ENCODE measurements at places on chromosomes 7 and 10. TPM values are rescaled to one million over a fixed set of nuclear protein-coding genes. Genes with fewer than 3 reads are reported as not detected.

- H3K27me3 ChIP-seq = no peaks in the 10 kb centered on the region
- peaks cover 5% of the 10 kb centered on the region for H3K4me1 ChIP-seq
- H3K4me3 ChIP-seq = no peak overlapping the region
These were observed 876.2 kb downstream of the GRID1 start for GRCh38 chr10:85490431-85490830.

CNTNAP2 gene
- not detected for total RNA-seq

- no peaks in the 10 kb centered on the region for H3K4me1 ChIP-seq
- no peak overlapping the region for H3K27ac ChIP-seq
- no peak for DNase-seq
- H3K36me3 ChIP-seq = no peaks in the 10 kb centered on the region
- no peak overlapping the region for H3K4me3 ChIP-seq
These were observed 14.2 kb downstream of the NRP1 start for GRCh38 chr10:33320288-33320687.

DNA sequence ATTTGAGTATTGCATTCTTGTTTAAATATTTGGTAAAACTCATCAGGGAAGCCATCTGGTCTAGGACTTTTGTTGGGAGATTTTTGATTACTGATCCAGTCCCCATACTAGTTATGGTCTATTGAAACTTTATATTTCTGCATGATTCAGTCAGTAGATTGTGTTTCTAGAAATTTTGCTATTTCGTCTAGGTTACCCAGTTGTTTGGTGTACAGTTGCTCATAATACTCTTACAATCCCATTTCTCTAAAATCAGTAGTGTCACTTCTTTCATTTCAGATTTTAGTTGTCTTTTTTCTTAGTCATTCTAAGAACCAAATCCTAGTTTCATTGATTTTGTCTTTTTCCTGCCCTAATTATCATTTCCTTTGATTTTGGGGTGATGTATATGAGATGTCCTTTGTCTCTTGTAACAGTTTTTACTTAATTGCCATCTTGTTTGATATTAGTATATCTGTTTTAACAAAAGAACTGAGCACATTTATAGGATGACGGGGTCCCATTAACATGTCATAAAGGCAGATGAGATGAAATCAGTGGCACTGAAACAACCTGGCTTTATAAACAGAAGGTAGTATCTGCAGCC lies 7.9 kb downstream of the MALSU1 start:
- peaks cover 70% of the 10 kb centered on the region for H3K36me3 ChIP-seq
- no peak overlapping the region for H3K27ac ChIP-seq
- H3K4me3 ChIP-seq = no peak overlapping the region

PVRIG gene
- 71.8 TPM for total RNA-seq

- H3K36me3 ChIP-seq = no peaks in the 10 kb centered on the region
- H3K4me3 ChIP-seq = peak overlapping the region; percentile 67
- H3K4me1 ChIP-seq = peaks cover 13% of the 10 kb centered on the region
- no peak for DNase-seq
- peak overlapping the region; percentile 58 for H3K27ac ChIP-seq
- peaks cover 5% of the 10 kb centered on the region for H3K27me3 ChIP-seq
These were observed 6.0 kb upstream of the PON1 start for GRCh38 chr7:95330204-95330960.

PILRA gene
- 1.5 TPM for total RNA-seq

GRCh38 chr10:77230194-77230593 lies 407.4 kb downstream of the KCNMA1 start:
- H3K4me3 ChIP-seq = no peak overlapping the region
- H3K27me3 ChIP-seq = no peaks in the 10 kb centered on the region
- no peaks in the 10 kb centered on the region for H3K4me1 ChIP-seq
- no peak overlapping the region for H3K27ac ChIP-seq
- H3K36me3 ChIP-seq = no peaks in the 10 kb centered on the region

GRCh38 chr10:119517235-119518141 lies 25.0 kb downstream of the RGS10 start:
- DNase-seq = peak; percentile 75
- peak overlapping the region; percentile 94 for H3K27ac ChIP-seq
- H3K27me3 ChIP-seq = no peaks in the 10 kb centered on the region
- peak overlapping the region; percentile 60 for H3K4me3 ChIP-seq
- H3K36me3 ChIP-seq = peaks cover 55% of the 10 kb centered on the region

GRCh38 chr10:77289027-77289501 lies 348.5 kb downstream of the KCNMA1 start:
- H3K27ac ChIP-seq = no peak overlapping the region
- H3K27me3 ChIP-seq = no peaks in the 10 kb centered on the region
- no peak for DNase-seq
- H3K4me1 ChIP-seq = no peaks in the 10 kb centered on the region

- H3K27me3 ChIP-seq = no peaks in the 10 kb centered on the region
- H3K4me1 ChIP-seq = no peaks in the 10 kb centered on the region
- H3K4me3 ChIP-seq = no peak overlapping the region
- H3K27ac ChIP-seq = no peak overlapping the region
- H3K36me3 ChIP-seq = no peaks in the 10 kb centered on the region
These were observed 61.3 kb downstream of the CACNA2D1 start for GRCh38 chr7:82382276-82382675.

ZNF775 gene
- 6.4 TPM for total RNA-seq

PAX4 gene
- not detected for total RNA-seq

NKX2-3 gene
- not detected for total RNA-seq

DNA sequence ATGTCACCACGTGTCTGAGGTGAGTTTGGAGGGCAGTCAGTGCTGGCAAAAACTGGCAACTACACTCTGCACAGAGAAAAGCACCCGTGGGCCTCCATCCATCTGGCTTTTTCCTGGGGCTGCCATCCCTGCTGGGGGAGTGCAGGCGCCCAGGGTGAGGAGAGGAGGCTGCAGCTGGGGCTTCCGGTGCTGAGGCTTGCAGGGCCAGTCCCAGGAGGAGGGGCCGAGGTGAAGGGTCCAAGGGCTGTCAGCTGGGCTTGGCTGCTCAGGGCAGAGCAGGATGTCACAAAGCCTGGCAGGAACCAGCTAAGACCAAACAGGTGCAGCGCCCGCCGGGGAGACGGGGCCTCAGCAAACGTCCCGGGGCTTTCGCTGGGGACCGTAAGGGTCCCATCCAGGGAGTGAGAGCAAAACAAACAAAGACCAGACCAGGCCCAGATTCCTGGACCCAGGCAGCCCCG lies 77.2 kb downstream of the CFAP46 start:
- no peak overlapping the region for H3K4me3 ChIP-seq
- H3K4me1 ChIP-seq = no peaks in the 10 kb centered on the region
- no peaks in the 10 kb centered on the region for H3K36me3 ChIP-seq
- no peak for DNase-seq
- H3K27me3 ChIP-seq = no peaks in the 10 kb centered on the region

DNA sequence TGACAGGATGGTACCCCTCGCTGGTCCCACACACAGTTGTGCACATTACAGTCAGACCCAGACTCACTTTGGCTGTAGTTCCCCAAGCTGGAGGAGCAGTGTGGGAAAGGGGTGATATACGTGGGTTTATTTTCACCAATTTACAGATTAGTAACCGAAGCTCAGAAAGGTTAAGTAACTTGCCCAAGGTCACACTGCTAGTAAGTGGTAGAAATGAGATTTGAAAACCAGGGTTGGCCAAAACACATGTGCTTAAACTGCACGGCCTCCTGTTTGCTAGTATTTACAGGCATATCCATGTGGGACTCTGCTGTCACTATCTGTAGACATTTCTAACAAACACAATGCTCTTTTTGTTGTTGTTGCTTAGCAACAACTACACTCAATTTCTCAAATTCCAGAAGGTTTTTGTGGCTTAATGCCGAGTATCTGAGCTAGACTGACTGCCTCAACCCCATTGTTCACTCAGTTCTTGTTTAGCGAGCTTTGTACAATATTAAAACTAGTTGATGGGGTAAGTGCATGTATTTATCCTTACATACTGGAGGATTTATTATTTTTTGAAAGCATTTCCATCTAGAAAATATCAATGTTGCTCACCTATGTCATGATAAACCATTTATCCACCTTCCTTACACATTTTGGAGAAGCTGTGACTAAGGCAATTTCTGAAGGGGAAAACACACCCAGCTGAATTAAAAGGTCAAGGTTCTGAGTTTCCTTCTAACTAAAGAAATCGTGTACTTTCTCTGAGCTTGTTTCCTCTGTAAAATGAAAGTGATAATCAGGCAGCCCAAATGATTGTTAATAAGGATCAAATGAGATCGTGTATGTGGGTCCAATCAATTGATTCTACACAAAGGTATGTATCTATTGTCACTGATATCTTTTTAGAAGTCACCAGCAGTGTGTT lies 5.3 kb upstream of the TMEM139 start:
- H3K4me3 ChIP-seq = peak overlapping the region; percentile 65
- no peaks in the 10 kb centered on the region for H3K36me3 ChIP-seq
- peaks cover 41% of the 10 kb centered on the region for H3K4me1 ChIP-seq
- H3K27ac ChIP-seq = peak overlapping the region; percentile 70

DNA sequence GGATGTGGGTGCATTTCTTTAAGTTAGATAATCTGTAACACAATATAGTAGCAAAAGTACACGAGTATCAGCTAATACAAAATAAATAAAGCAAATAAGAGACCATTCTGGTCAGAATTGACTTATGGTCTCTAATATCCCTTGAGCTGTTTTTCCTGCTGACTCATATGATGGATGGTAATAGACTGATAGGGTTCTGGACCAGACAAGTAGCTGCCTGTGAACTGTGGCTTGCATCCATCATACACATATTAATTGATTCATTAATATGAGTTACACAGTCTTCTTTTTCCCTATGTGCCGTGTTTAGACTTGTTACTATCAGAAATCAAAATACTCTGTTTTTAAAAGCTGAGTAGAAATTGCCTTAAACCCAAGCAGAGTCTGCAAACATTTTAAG lies 762.8 kb downstream of the GATA3 start:
- no peak overlapping the region for H3K27ac ChIP-seq
- no peak overlapping the region for H3K4me3 ChIP-seq
- no peaks in the 10 kb centered on the region for H3K27me3 ChIP-seq
- H3K4me1 ChIP-seq = no peaks in the 10 kb centered on the region
- no peaks in the 10 kb centered on the region for H3K36me3 ChIP-seq

DNA sequence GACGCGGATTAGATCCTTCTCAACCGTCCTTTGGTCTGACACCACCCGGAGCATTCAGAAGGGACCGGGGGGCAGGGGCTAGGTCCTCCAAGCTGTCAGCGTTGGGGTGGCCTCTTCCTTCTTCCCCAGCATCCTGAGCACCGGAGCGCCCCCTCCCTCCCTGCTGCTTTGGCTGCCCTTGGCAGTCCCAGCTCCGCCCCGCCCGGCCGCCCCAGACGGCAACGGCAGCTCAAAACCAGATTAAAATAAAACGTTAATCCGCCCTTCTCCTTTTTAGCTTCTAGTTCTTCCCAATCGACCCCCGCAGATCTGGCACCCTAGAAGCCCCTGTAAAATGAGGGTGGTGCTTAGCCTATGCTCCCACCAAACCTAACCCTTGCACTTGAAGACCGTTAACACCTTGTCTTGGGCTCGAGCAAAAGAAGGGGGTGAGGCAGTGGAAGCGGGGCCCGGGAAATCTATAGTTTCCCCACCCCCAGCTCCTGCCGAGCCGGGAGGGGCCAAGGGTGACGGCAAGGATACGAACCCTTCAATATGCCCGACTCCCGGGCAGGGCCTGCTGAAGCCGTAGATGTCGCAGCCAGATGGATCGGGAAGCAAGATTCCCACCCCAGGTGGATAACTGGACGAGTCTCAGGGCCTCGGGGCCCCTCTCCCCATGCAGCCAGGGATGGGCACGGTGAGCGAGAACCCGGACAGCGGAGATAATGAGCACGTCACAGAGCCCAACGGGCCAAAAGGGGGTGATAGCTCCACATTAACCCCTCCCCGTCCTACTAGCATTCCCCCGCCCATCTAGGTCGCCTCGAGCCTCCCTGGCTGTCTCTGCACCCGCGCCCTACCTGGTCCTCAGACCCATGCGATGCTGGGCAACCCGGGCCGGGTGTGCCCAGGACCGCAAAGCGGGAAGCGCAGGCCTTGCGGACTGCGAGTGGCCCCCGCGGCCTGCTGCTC lies 169.7 kb downstream of the NRF1 start:
- H3K27ac ChIP-seq = peak overlapping the region; percentile 11
- H3K27me3 ChIP-seq = peaks cover 69% of the 10 kb centered on the region
- DNase-seq = no peak
- H3K36me3 ChIP-seq = peaks cover 16% of the 10 kb centered on the region
- peaks cover 44% of the 10 kb centered on the region for H3K4me1 ChIP-seq

GRCh38 chr10:124354411-124355382 lies 64.0 kb downstream of the OAT start:
- peaks cover 7% of the 10 kb centered on the region for H3K27me3 ChIP-seq
- peak overlapping the region; percentile 54 for H3K27ac ChIP-seq
- H3K36me3 ChIP-seq = no peaks in the 10 kb centered on the region
- H3K4me3 ChIP-seq = peak overlapping the region; percentile 72
- DNase-seq = peak; percentile 31

DNA sequence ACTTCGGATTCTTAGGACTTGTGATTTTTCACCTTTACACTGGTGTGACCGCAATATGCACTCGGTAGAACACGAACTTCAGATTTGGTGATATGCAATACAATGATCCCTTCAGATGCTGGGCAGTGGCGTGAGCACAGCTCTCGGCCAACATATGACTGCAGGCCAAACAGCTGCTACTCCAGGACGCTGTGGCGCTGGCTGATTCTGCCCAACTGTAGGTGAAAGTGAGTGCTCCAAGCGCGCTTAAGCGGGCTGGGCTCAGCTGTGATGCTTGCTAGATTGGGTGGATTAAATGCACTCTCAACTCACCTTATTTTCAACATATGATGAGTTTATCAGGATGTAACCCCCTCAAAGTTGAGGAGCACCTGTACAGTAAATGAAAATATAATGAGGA lies 137.6 kb upstream of the RET start:
- no peak for DNase-seq
- peaks cover 12% of the 10 kb centered on the region for H3K27me3 ChIP-seq
- no peaks in the 10 kb centered on the region for H3K4me1 ChIP-seq
- no peaks in the 10 kb centered on the region for H3K36me3 ChIP-seq
- no peak overlapping the region for H3K27ac ChIP-seq

GRCh38 chr7:5630670-5631069 lies 150.8 kb downstream of the RNF216 start:
- peaks cover 29% of the 10 kb centered on the region for H3K4me1 ChIP-seq
- peak; percentile 69 for DNase-seq
- peak overlapping the region; percentile 36 for H3K27ac ChIP-seq
- no peak overlapping the region for H3K4me3 ChIP-seq
- H3K36me3 ChIP-seq = peaks cover 3% of the 10 kb centered on the region

- no peak overlapping the region for H3K4me3 ChIP-seq
- H3K27ac ChIP-seq = no peak overlapping the region
- H3K4me1 ChIP-seq = no peaks in the 10 kb centered on the region
- no peak for DNase-seq
These were observed 672.2 kb upstream of the LRRN3 start for GRCh38 chr7:110418659-110419280.

GRCh38 chr7:22861576-22861975 lies 38.9 kb upstream of the TOMM7 start:
- peaks cover 66% of the 10 kb centered on the region for H3K36me3 ChIP-seq
- no peak overlapping the region for H3K27ac ChIP-seq
- H3K4me1 ChIP-seq = peaks cover 28% of the 10 kb centered on the region
- DNase-seq = no peak
- H3K27me3 ChIP-seq = no peaks in the 10 kb centered on the region

GRCh38 chr10:112701211-112701877 lies 248.7 kb upstream of the TCF7L2 start:
- H3K27ac ChIP-seq = no peak overlapping the region
- no peak overlapping the region for H3K4me3 ChIP-seq
- H3K4me1 ChIP-seq = no peaks in the 10 kb centered on the region
- no peak for DNase-seq
